ENCODE measurements at places on chromosomes 5 and 9.

GRCh38 chr9:96612966-96613589, 6.6 kb downstream of the CDC14B start:
- DNase-seq = no peak

DNA sequence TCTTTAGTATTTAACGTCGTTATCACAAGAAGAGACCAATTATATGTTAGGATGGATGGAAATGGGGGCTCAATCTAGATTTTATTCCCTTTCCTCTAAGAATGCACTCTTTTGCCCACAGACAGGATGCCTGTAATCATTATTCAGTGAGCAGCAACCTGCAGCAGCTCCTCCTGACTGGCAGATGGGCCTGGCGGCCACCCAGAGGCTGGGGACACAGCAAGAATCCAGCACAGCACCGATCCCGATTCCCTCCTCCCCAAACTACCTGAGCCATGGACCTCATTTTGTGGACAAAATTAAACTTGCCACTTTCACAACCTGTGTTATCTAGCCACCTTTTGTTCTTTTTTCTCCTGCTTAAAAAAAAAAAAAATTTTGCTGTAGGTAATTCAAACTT, 101.0 kb downstream of the USP20 start:
- no peak for DNase-seq

GRCh38 chr9:129542741-129543140, 78.2 kb downstream of the C9orf50 start:
- no peak for DNase-seq

DNA sequence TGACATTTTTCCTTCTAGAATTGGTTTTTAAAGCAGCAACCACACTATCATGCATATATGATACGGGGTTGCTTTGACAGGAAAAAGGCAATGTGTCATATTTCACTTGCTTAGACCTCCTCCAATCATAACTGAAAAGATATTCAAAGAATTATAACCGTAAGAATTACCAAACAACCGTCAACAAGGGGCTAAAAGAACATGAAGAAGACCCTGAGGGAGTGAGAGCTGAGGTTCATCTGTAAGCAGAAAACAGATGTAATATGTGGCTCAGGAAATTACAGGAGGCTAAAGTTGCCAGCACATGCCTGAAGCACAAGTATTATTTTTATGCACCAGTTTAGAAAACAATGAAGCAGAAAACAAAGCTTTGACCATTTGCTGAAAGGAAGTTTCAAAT, 78.9 kb downstream of the APBA1 start:
- DNase-seq = no peak

DNA sequence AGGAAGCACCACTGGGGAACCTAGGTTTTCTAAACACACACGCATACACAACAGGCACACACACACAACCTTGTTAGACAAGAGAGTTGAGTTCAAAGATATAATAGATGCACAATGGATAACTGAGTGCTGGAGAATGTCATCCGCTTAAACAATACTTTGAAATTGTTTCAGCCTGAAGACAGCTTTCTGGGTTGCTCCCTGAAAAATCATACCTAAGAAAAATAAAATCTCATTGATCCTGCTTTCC, 126.1 kb downstream of the TMEM161B start:
- DNase-seq = no peak

GRCh38 chr5:13708906-13709305, 235.6 kb downstream of the DNAH5 start:
- no peak for DNase-seq

Data from NCI-H146 (cell line).